ENCODE measurements at places on chromosomes 11 and 22. TPM values are rescaled to one million over a fixed set of nuclear protein-coding genes. Genes with fewer than 3 reads are reported as not detected.

CREBZF gene
- 57.7 TPM for total RNA-seq

CRYBA4 gene
- total RNA-seq = not detected

CSNK1E gene
- total RNA-seq = 146 TPM

ST13 gene
- 205 TPM for total RNA-seq

RAPSN gene
- total RNA-seq = 0.26 TPM

SYT12 gene
- total RNA-seq = 2.0 TPM

SCUBE1 gene
- not detected for total RNA-seq

OR51B2 gene
- total RNA-seq = not detected

CHCHD10 gene
- 11.5 TPM for total RNA-seq

TRIM48 gene
- total RNA-seq = not detected

MOV10L1 gene
- 0.26 TPM for total RNA-seq

KRTAP5-1 gene
- total RNA-seq = not detected

RIC8A gene
- total RNA-seq = 106 TPM
